Stimulated activated CD4-positive, alpha-beta T cell treated with anti-CD3 and anti-CD28 coated beads, Interleukin-15, amount 100 ng/mL, for 1 hour (primary cell): ENCODE measurements at places on chromosomes 2 and 18.

- DNase-seq: no peak
Observed at GRCh38 chr2:234401426-234401825, 95.5 kb downstream of the ARL4C start.

GRCh38 chr18:75074196-75075015, 134.5 kb downstream of the PTGR3 start:
- DNase-seq: no peak

DNA sequence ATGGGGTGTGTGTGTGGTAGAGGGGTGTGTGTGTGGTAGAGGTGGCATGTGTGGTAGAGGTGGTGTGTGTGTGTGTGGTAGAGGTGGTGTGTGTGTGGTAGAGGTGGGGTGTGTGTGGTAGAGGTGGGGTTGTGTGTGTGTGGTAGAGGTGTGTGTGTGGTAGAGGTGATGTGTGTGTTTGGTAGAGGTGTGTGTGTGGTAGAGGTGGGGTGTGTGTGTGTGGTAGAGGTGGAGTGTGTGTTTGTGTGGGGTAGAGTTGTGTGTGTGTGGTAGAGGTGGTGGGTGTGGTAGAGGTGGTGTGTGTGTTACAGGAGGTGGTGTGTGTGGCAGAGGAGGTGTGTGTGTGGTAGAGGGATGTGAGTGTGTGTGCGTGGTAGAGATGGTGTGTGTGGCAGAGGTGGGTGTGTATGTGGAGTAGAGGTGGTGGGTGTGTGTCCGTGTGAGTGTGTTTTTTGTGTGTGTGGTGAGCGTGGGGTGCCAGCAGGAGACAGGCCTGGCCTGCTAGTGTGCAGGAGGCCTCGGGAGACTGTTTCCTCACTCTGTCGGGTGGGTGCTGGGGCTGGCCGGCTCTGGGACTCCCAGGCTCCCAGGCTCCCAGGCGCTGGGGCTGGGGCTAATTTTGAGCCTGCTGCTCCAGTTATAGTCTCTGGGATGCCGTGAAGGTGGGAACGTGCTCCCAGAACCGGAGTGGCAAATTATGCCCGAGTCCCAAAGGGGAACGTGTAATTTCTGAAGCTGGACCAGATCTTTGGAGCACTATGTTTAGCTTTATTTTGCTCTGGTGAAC, 165.2 kb downstream of the DYSF start:
- no peak for DNase-seq

DNA sequence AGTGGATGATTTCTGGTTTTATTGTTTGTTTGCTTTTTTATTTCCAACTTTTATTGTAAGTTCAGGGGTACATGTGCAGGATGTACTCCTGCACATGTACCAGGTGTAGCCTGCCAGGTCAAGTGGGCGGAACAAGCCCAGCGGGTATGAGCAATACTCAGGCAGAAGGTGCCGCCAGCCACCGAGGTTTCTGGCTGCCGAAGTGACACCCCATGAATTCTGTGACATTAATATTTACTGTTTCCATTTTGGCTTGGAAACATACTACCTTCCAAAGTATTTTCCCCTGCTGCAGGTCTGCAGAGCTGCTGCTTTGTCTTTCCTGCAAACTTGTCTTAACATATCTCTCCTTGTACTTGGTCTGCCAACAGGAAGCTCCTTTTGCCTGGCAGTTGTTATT, 78.5 kb downstream of the PTPN4 start:
- no peak for DNase-seq

DNA sequence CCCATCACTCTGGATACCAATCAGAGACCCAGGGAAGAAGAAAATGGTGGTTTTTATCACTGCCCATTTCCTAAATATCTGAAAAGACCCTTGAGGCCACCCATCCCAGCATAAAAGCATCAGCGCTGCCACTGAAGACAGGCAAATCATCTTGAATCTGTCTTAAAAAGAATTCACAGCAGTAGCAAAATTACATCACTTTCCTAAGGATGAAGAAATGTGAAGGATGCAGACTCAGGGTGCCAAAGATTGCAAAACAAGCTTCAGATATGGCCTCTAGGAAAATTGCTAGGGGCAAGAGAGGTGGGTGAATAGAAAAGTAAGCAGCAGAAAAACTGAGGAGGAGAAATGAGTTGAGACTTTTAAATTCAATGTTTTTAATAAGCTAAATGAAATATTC, 70.0 kb downstream of the SLC25A12 start:
- no peak for DNase-seq

DNA sequence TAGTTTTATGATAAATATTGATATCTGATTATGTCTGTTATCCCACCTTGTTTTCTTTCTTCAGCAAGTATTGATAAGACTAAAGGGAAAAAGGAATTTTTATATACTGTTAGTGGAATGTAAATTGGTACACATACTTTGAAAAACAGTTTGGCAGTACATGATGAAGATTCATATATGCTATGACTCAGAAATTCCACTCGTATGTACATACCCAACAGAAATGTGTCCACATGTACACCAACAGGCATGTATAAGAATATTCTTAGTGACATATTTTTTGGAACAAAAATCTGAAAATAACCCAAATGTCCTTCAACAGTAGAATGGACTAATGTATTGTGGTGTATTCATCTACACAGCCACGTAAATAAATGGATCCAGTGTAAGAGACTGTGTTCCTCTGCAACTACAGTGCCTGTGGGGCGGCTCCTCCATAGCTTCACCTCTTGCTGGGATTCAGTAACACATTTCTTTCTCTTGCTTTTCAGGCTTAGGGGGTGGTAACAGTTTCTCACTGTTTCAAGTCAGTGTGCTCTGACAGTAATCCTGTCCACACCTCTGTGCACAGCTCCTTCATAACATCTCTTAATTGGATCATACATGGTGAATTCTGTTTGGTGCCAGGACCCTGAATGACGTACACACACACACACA, 35.5 kb upstream of the ALMS1 start:
- DNase-seq: no peak

DNA sequence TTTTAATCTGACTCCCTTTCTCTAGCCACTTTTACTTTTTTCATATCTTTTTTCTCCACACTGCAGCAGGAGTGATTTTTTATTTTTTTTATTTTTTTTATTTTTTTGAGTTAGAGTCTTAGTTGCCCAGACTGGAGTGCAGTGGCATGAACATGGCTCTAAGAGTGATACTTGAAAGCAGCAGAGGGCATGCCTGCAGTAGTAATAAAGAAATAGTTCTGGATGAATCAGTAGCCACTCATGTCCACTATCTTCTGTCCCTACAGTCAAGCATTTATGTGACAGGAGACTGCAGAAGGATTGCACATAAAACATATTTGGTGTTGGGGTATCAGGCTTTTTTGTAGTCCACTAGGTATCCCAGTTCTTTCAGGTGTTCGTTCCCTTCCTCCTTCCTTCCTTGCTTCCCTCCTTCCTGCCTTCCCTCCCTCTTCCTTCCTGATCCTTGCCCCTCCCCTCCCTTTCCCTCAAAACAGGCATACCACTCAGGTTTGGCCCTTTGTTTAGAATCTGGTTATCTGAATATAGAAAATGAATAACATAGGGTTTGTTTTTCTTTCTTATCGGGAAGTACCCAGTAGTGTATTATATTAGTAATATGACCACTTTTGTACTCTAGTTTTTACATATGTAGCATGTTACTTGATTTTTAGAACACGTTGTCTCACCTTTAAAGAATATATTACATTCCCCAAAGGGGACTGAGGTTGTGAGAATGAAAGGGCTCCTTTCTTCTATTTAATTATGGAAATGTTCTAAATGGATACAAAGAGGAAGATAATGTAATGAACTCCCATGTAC, 23.5 kb downstream of the MIB1 start:
- DNase-seq: no peak

- no peak for DNase-seq
Observed at GRCh38 chr18:55781481-55781957, 193.5 kb upstream of the TCF4 start.

DNA sequence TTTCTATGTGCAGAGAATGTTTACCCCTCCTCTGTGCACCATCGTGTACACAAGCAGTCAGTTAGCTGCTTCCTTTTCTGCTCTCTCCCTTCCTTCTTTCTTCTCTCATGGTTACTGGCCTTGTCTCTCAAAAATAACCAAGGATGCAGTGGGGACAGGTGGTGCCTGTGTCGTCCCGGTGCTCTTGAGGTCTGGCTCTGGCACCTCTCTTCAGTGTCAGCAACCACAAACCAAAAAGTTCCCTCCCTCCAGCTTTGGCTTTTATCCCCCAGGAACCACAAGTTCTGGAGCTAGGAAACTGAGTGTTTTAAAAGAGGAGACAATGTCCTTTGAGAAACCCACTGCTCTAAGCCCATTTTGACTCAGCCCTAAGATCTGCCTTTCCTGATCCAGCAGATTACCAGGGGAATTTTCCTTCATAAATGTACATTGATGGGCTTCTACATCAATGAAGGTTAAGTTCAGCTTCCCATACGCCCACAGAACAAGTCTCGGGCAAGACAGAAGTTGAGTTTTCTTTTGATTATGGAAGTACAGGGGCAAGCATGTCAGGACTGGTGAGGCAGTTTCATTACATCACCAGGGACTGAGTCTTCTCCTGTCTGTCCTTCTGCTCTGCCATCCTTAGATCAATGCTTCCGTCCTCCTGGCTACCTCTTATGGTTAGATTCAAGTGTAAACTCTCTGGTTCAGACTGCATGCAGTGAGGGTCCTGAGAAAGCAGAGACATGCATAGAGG, 232.2 kb downstream of the SETBP1 start:
- DNase-seq: no peak

GRCh38 chr2:105324732-105325131, 4.8 kb downstream of the TGFBRAP1 start:
- no peak for DNase-seq
